ENCODE measurements at places on chromosomes 7 and 10.

- DNase-seq = no peak
Measured at GRCh38 chr7:84043661-84044191, 150.9 kb downstream of the SEMA3A start.

GRCh38 chr7:101216001-101216859 is 1.2 kb downstream of the PLOD3 start:
- DNase-seq = no peak

- no peak for DNase-seq
Measured at GRCh38 chr10:75410132-75411005, 8.8 kb upstream of the ZNF503 start.

DNA sequence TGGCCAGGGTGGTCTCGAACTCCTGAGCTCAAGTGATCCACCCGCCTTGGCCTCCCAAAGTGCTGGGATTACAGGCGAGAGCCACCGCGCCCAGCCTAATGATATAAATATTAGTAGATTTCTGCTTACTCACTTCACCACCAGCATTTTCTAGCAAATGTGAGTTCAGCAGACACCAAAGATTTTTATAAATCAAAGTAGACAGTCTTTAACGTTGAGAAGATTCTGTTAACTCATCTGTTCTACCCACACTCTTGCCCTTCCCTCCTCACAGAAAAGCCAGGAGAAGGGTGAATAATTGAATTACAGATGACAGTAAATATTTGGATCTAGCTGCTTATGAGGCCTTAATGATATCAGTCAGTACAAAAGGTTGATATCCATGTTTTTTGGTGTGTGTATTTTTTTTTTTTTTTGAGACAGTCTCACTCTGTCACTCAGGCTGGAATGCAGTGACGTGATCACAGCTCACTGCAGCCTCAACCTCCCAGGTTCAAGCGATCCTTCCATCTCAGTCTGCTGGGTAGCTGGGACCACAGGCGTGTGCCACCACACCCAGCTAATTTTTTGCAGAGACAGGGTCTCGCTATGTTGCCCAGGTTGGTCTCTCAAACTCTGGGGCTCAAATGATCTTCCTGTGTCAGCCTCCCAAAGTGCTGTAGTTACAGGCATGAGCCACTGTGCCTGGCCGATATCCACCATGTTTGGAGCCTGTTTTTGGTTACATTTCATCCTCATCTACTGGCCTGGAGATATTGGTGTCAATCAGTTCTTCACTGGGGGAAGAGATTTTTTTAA is 120.5 kb downstream of the CUX1 start:
- DNase-seq = no peak

- DNase-seq = no peak
Measured at GRCh38 chr7:9125246-9125645, 691.8 kb downstream of the NXPH1 start.

DNA sequence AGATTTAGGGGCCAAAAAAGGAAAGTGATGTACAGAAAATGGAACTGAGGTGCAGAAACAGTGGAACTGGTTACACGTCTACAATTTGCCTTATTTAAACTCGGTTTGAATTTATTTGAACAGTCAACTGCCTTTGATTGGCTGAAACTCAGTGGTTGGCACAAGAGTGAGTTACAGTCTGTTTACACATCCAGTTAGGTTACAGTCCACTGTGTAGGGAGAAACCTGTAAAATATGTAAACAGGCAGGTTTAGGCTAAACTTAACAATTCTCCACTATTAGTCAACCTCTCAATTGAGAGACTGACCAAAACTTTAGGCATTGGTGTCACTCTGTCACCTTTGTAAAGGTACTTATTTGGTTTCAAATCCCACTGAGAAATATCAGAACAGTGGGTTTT is 40.3 kb upstream of the RELN start:
- DNase-seq = no peak

DNA sequence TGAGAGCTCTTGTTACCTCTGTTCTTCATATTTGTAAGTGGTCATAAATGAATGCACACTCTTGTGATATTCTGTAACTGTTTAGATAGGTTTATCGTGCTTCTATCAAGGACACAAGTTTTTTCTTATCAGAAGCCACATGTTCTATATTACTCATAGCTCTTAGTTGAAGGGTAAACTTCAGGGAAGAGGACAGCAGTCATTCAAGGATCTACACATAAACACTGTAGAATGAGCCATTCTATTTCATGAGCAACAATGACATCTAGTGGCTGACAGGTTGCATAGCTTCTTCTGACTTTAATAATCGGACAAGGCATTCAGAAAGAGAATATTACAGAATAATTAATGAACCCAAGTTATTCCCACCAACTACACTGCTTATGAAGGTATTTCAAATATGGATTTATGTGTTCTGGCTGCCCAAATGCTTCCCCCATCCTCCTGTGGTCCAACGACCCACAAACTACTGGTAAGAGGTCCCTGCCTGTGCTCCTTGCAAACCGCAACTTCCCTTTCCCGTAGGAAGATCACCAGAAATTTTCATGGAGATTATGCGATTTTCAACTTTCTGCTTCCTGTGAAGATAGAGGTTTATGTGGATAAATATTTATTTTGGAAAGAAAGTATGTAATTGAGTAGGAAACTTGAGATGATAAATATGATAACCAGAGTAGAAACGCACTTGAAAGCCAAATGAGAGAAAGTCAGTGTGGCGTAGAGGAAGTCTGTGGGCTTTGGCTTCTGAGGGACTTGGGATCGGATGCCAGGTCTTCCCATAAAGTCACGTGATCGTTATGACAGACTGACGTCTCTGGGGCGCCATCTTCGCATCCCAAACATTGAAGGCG is 16.8 kb upstream of the ABCB5 start:
- no peak for DNase-seq

DNA sequence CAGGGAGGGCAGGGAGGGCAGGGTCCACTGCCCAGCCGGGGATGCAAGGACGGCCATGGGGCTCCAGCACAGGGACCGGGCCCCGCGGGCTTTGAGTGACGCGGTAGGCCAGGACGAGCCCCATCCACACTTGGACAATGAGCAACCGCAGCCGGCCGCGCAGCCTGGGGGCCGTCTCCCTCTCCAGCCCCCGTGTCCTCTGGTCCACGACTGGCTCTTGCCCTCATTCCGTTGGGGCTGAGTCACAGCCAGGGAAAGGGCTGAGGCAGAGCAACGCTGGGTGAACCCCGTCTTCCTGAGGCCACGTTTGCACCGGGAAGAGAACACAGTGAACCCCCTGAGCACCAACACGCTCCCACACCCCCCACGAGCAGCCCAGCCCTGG is 23.7 kb downstream of the SHH start:
- no peak for DNase-seq

GRCh38 chr10:4053940-4054339 is 268.9 kb upstream of the KLF6 start:
- no peak for DNase-seq

Data from stimulated activated CD4-positive, alpha-beta T cell treated with anti-CD3 and anti-CD28 coated beads, Interleukin-2, amount 100 ng/mL, for 4 hours (primary cell).